ENCODE measurements at places on chromosomes 7 and 10.
A peak's percentile ranks its signal among the peaks of the same experiment; 100 is the strongest.

DNA sequence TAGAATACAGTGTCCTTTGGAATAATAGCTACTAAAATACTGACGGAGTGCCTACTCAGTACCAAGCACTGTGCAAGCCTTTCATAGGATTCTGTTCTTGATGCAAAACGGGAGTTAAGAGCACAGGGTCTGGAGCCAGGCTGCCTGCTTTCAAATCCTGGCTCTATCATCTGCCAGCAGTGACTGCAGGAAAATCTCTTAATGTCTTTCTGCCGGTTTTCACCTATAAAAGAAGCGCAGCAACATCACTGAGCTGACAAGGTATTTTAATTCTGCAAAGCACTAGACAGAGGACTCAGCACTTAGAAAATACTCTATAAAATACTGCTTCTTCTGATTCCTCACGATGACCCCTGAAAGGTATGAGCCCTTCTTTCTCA is 659 bp downstream of the FIGNL1 start:
- no peaks in the 10 kb centered on the region for H3K27me3 ChIP-seq
- H3K27ac ChIP-seq: peak overlapping the region; percentile 74
- peaks cover 22% of the 10 kb centered on the region for H3K36me3 ChIP-seq
- no peak for DNase-seq
- H3K4me1 ChIP-seq: peaks cover 26% of the 10 kb centered on the region

DNA sequence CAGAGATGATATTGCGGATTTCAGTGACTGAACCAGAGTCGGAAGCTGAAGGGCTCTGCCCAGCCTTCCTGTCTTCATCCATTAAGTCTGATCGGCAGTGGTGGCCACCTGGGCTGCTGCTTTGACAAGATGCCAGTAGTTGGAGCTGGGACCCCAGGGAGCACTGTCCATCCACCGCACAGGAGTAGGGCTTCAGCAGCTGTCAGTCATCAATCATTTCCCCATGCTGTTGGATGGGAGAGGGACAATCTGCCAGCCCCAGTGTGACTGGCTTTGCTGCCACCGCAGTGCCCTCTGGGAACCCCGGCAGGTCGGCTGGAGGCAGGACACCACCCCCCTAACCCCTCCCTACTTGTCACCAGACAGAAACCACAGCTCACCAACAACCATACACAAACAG is 23.0 kb upstream of the GPR146 start:
- peaks cover 40% of the 10 kb centered on the region for H3K36me3 ChIP-seq
- peaks cover 27% of the 10 kb centered on the region for H3K4me1 ChIP-seq
- H3K27ac ChIP-seq: no peak overlapping the region
- H3K4me3 ChIP-seq: no peak overlapping the region
- H3K27me3 ChIP-seq: no peaks in the 10 kb centered on the region

GRCh38 chr7:135102372-135102771 is 45.5 kb upstream of the TMEM140 start:
- no peaks in the 10 kb centered on the region for H3K4me1 ChIP-seq
- H3K27ac ChIP-seq: no peak overlapping the region
- H3K27me3 ChIP-seq: no peaks in the 10 kb centered on the region
- no peaks in the 10 kb centered on the region for H3K36me3 ChIP-seq
- H3K4me3 ChIP-seq: no peak overlapping the region

GRCh38 chr7:128264477-128264876 is 23.4 kb downstream of the LEP start:
- peak overlapping the region; percentile 48 for H3K27ac ChIP-seq
- DNase-seq: peak; percentile 16
- H3K27me3 ChIP-seq: no peaks in the 10 kb centered on the region
- no peak overlapping the region for H3K4me3 ChIP-seq

- H3K4me3 ChIP-seq: no peak overlapping the region
- no peaks in the 10 kb centered on the region for H3K27me3 ChIP-seq
- H3K4me1 ChIP-seq: peaks cover 4% of the 10 kb centered on the region
- H3K27ac ChIP-seq: no peak overlapping the region
- DNase-seq: no peak
Measured at GRCh38 chr7:46610746-46611145, 689.7 kb upstream of the IGFBP3 start.

DNA sequence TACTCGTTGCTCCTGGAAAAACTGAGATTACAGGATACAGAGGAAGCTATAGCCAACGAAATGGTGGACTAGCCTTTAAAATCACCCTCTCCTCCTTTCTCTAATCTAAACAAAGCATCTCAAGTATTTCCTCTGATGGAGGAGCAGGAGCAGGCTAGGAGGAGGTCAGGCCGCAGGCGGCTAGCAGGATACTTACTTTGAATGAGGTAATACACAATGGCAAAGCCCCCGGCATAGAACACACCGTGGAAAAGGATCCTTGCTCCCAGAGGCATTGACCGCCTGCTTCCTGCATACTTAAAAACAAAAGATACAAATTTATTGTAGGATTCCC is 64.4 kb downstream of the STK17A start:
- H3K4me1 ChIP-seq: peaks cover 66% of the 10 kb centered on the region
- no peak overlapping the region for H3K4me3 ChIP-seq
- no peaks in the 10 kb centered on the region for H3K27me3 ChIP-seq
- peak; percentile 41 for DNase-seq
- H3K27ac ChIP-seq: peak overlapping the region; percentile 91
- H3K36me3 ChIP-seq: peaks cover 17% of the 10 kb centered on the region

- H3K27ac ChIP-seq: no peak overlapping the region
- H3K4me1 ChIP-seq: no peaks in the 10 kb centered on the region
- H3K36me3 ChIP-seq: no peaks in the 10 kb centered on the region
- no peak overlapping the region for H3K4me3 ChIP-seq
- no peaks in the 10 kb centered on the region for H3K27me3 ChIP-seq
Measured at GRCh38 chr7:70374772-70375533, 757.0 kb upstream of the GALNT17 start.

DNA sequence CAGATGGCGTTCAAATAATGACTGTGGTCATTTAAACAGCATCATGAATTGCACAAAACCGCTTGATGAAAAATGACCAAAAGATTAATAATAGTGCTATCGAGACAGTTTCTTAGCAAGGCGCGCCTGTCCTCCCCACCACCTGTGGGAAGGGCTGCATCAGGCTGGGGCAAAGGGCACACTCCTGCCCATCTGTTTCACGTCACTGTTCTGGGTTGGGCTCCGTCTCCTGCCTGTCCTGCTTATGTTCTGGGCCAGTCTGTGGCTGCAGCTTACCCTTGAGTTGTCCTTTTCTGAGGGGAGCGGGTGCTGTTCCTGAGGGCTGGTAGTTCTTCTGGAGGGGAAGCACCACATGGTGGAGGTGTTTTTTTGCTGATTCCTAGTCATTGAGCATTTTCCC is 13.3 kb downstream of the RBM17 start:
- H3K4me1 ChIP-seq: no peaks in the 10 kb centered on the region
- no peak overlapping the region for H3K4me3 ChIP-seq
- H3K27me3 ChIP-seq: no peaks in the 10 kb centered on the region
- peaks cover 96% of the 10 kb centered on the region for H3K36me3 ChIP-seq
- no peak for DNase-seq

- H3K27ac ChIP-seq: no peak overlapping the region
- no peak for DNase-seq
- H3K36me3 ChIP-seq: no peaks in the 10 kb centered on the region
- no peaks in the 10 kb centered on the region for H3K4me1 ChIP-seq
- no peaks in the 10 kb centered on the region for H3K27me3 ChIP-seq
Measured at GRCh38 chr7:85006754-85007153, 180.1 kb downstream of the SEMA3D start.

DNA sequence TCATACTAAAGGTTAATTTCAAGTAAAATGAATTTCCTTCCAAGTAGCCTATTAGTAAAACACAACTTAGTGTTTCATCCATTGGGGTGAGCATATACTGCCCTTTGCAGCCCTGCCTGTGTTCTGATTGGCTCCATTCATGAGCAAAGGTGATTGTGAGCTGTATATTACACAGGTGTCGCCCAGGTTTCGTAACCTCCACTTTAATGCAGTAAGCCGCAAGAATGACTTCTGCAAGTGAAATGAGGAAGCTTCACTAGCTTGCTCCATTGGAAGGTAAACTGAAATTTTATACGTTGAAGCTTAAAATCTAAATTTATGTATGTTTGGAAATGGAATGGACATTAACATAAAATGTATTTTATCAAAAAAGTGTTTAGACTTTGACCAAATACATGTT is 24.4 kb downstream of the MTURN start:
- peaks cover 36% of the 10 kb centered on the region for H3K4me1 ChIP-seq
- no peak overlapping the region for H3K4me3 ChIP-seq
- H3K27me3 ChIP-seq: no peaks in the 10 kb centered on the region
- peak overlapping the region; percentile 60 for H3K27ac ChIP-seq

- H3K36me3 ChIP-seq: no peaks in the 10 kb centered on the region
- H3K4me1 ChIP-seq: peaks cover 60% of the 10 kb centered on the region
- peak overlapping the region; percentile 79 for H3K27ac ChIP-seq
- no peaks in the 10 kb centered on the region for H3K27me3 ChIP-seq
- no peak overlapping the region for H3K4me3 ChIP-seq
Measured at GRCh38 chr10:61943674-61944378, 42.3 kb downstream of the ARID5B start.

DNA sequence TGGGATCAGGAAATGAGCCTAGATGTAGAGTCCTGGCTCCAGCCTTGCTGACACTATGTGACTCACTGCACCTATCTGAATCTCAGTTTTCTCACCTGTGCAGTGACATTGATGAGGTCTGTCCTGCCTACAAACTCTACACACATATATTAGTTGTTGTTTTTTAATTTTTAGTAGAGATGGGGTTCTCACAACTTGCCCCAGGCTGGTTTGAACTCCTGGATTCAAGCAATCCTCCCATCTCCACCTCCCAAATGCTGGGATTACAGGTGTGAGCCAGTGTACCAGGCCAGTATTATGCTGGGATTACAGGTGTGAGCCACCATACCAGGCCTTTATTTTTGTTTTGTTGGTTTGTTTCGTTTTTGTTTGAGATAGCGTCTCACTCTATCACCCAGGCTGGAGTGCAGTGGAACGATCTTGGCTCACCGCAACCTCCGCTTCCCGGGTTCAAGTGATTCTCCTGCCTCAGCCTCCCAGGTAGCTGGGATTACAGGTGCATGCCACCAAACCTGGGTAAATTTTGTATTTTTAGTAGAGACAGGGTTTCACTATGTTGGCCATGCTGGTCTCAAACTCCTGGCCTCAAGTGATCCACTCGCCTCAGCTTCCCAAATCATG is 11.8 kb upstream of the DDIT4 start:
- no peak for DNase-seq
- peaks cover 56% of the 10 kb centered on the region for H3K4me1 ChIP-seq
- no peak overlapping the region for H3K4me3 ChIP-seq
- no peaks in the 10 kb centered on the region for H3K36me3 ChIP-seq
- peak overlapping the region; percentile 95 for H3K27ac ChIP-seq

DNA sequence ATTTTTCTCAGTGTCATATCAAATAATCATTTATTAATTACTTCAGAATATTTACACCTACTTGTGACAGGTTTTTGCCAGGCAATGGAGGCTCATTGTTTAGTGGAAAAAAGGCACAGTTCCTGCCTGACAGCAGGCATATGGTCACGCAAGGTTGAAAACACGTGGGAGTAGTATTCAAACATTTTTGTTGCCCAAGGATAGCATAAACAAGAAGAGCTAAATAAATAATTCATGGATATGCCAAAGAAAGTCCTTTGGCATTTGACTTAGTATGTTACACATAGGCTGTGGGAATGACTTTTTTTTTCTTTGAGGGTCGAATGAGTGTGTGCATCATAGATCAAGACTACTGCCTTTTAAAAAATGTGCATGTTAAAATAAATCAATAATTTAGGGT is 120.5 kb upstream of the SEMA3E start:
- no peak overlapping the region for H3K4me3 ChIP-seq
- H3K27me3 ChIP-seq: no peaks in the 10 kb centered on the region
- H3K36me3 ChIP-seq: no peaks in the 10 kb centered on the region
- no peak for DNase-seq

DNA sequence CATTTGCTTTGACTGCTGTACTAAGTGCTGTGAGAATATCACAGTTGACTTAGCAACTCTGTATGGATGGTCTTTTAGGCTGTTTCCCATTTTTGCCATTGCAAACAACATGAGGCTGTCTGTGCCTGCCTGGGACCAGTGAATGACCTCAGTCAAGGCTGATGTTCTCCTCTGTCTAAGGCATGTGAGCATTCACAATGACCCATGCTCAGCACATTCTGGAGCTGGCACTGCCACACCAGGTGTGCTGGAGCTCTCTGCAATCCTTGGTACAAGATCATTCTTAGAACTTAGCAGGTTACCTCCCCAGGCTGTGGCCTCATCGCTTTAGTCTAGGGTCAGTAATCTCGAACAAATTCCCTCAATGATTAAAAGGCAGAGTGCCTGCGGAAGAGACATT is 61.9 kb downstream of the SH3PXD2A start:
- no peak for DNase-seq
- H3K27me3 ChIP-seq: no peaks in the 10 kb centered on the region
- H3K27ac ChIP-seq: peak overlapping the region; percentile 68
- no peak overlapping the region for H3K4me3 ChIP-seq
- peaks cover 59% of the 10 kb centered on the region for H3K4me1 ChIP-seq
- H3K36me3 ChIP-seq: no peaks in the 10 kb centered on the region

DNA sequence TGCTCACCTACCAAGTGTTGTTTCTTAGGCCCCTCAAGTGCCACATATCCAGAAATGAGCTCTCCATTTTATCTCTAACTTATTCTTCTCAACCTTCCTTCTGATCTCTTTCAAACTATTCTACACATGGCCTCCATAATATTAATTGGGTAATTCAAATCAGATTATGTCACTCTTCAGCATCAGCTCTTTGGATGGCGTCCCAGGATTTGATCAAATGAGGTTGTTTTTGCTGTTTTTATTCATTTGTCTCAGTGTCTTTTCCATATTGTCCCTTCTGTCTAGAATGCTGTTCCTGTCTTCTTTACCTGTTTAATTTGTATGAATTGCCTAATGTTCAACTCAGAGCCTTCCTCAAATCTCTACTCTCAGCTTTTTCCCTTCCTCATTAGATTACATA is 234.6 kb upstream of the CXCL12 start:
- no peaks in the 10 kb centered on the region for H3K4me1 ChIP-seq
- DNase-seq: no peak
- H3K4me3 ChIP-seq: no peak overlapping the region
- no peaks in the 10 kb centered on the region for H3K27me3 ChIP-seq
- no peak overlapping the region for H3K27ac ChIP-seq
- H3K36me3 ChIP-seq: no peaks in the 10 kb centered on the region

- no peaks in the 10 kb centered on the region for H3K4me1 ChIP-seq
- no peak for DNase-seq
- peaks cover 7% of the 10 kb centered on the region for H3K36me3 ChIP-seq
Measured at GRCh38 chr10:11170993-11171851, 153.6 kb downstream of the CELF2 start.

- H3K4me1 ChIP-seq: peaks cover 98% of the 10 kb centered on the region
- no peaks in the 10 kb centered on the region for H3K36me3 ChIP-seq
- H3K27me3 ChIP-seq: no peaks in the 10 kb centered on the region
- DNase-seq: peak; percentile 96
- H3K4me3 ChIP-seq: no peak overlapping the region
Measured at GRCh38 chr10:93437086-93437945, 44.8 kb downstream of the MYOF start.

GRCh38 chr7:86926732-86927131 is 132.7 kb downstream of the ELAPOR2 start:
- no peaks in the 10 kb centered on the region for H3K27me3 ChIP-seq
- no peak overlapping the region for H3K4me3 ChIP-seq

DNA sequence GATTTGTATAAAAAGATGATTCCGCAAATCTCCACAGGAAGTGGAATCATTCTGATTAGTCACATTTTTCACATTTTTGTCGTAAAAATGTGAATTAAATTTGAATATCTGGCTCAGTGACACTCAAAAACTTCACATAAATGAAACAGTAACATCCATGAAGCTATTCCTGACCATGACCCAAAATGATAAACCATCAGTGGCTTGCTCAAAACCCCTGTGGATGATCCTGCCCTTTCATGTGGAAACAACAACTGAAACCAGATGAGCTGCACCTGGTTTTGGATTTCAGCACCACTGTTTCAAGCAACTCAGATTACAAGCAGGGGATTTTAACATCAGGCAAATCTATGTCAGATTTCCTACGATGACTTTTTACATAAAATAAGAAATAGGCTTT is 80.3 kb downstream of the AMPH start:
- no peaks in the 10 kb centered on the region for H3K27me3 ChIP-seq
- no peak for DNase-seq
- no peak overlapping the region for H3K4me3 ChIP-seq
- no peaks in the 10 kb centered on the region for H3K36me3 ChIP-seq
